ENCODE measurements at places on chromosomes 1 and 21.

DNA sequence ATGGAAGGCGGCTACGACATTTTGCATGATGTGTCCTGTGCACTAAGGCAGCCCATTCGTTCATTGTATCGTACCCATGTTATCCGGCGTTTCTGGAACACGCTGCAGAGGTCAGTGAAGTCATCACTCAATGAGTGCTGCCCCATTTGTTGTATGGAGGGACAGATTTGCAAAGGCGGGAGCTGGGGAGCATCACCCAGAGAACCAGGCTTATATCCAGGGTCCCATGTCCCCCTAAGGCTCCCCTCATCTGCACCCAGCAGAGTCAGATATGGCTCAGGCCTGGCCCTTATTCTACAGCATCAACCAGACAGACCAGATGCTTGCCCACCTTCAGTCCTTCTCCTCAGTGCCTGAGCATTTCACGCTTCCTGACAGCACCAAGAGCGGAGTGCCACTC lies 31.2 kb downstream of the SZT2 start:
- no peak for DNase-seq

GRCh38 chr1:58768971-58769808 lies 14.7 kb downstream of the JUN start:
- peak; percentile 86 for DNase-seq

- no peak for DNase-seq
Measured at GRCh38 chr1:213251972-213252371, 200.9 kb downstream of the RPS6KC1 start.

DNA sequence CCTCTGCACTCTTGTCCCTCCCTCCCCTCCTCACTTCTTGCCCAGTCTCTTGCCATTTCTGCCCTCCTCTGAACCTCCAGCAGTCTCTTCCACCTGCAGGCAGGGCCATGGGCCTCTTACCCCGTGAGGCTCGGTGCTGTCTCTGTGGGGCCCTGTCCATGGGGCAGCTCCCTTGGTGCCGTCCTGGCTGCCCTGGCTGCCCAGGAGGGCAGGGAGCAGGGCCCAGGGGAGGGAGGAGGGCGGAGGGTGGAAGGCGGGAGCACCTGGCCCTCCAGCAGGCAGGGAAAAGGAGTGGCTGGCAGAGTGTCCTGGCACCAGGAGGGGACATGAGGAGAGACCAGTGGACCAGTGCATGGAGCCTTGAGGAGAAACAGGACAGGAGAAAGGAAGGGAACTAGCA lies at the start of gene RORC:
TSS of gene RORC (minus strand) at position 198 of the 400 bp plus-strand sequence. CDS start at position 160, 38 bp downstream.
- peak; percentile 91 for DNase-seq

DNA sequence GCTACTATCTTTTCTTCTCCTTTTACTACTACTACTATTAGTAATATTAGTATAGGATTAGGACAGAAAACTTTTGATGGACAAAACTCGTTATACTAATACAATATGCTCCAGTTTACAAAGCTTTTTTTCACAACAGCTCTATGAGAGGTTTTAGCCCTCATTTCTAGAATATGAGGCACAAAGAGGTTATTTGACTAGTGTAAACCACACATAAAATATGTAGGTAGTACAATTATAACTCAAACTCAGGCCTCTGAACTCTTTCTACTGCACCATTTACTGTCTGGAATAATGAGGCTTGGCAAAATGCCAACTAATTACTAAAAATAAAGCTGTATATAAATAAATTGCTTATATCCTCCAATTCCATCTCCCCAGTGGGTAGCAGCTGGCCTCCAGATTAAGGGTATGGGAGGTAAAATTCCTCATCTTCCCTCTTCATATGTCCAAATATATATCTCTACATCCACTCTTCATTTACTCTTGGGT lies 99.9 kb downstream of the LYST start:
- no peak for DNase-seq

- no peak for DNase-seq
Measured at GRCh38 chr21:22421416-22422180, 1423.4 kb downstream of the NCAM2 start.

- DNase-seq = no peak
Measured at GRCh38 chr1:18716112-18716784, 85.6 kb downstream of the PAX7 start.

DNA sequence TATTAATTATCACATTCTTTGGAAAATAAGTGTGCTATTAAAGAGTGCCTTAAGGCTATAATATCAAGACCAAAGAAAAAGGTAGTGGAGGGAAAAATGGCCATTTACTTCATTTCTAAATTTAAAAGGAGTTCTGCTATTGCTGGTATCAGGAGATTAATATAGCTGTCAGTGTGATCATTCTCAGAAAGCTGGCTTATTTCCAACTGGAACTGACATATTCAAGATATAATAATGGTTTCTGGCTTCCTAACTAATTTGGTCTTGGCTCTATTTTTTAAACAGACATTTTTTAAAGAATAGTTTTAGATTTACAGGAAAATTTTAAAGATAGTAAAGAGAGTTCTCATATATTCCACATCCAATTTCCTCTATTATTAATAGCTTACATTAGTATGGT lies 42.0 kb downstream of the ZC3H11B start:
- DNase-seq = no peak

GRCh38 chr1:39270368-39270767 lies 65.9 kb downstream of the MACF1 start:
- no peak for DNase-seq

- DNase-seq = no peak
Measured at GRCh38 chr1:66438501-66438900, 95.5 kb upstream of the SGIP1 start.

DNA sequence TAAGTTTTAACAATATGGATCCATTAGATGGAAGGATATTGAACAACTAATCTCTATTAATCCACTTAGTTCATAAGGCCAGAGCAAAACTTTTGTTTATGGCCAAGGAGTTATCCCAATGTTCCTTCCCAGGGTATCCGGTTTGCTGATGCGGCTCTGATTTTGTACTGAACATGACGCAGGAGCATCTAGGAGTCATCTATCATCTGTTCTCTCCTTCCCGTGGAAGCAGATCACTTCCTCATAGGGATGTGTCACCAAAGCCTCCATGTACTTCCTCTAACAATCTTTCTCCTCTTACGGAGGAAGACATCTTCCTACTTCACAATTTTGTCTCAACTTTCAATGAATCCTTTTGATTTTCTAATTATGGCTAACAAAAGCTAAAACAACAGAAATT lies 206.6 kb downstream of the APP start:
- no peak for DNase-seq

GRCh38 chr1:51610637-51611036 lies 6.3 kb upstream of the OSBPL9 start:
- DNase-seq = no peak

DNA sequence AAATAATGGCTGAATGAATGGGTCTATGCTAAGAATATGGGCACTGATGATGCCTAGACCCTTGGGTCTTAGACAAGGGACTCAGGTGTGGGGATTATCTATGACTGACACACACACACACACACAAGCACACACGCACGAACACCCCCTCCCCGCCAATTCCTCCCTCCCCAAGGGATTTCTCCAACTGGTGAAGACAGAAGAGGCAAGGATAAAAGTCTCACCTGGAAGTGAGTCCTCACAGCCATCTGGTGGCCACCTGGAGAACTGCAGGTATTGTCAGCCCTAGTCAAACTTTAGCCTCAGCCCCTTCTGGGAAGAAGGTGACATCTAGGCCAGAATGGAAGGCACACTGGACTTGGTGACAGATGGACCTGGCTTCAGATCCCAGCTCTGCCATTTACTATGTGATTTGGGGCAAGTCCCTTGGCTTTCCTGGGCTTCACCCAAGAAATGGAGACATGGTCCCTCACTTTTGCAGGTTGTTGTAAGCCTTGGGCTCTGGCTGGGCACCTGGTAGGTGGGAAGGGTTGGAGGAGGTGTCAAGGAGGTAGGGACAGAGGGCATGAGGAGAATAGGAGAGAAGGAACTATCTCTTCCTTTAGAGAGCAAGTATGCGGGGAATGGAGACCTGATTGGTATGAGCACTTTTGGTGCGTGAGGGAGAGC lies 4.0 kb upstream of the GPR3 start:
- DNase-seq = peak; percentile 85

DNA sequence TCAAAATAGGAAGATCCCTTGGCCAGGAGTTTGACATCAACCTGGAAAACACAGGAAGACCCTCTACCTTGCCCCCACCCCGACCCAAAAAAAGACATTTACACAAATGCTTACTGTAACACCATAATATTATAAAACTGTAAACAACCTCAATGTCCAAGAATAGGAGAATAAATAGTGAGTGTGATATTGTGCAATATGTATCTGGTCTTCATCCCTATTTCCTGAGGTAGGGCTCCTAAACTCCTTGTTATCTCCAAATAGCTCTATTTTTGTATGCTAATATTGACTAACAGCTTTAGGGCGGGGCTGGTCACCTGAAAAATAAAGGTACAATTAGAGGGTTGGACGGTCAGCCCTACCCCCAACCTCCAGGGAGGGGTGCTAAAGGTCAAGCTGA lies 23.5 kb downstream of the RSBN1 start:
- DNase-seq = no peak

- DNase-seq = no peak
Measured at GRCh38 chr1:59751801-59752200, 62.9 kb upstream of the HOOK1 start.

GRCh38 chr1:89350298-89350697 lies 13.6 kb upstream of the GBP6 start:
- DNase-seq = no peak

GRCh38 chr1:93805027-93805610 lies 73.9 kb downstream of the DNTTIP2 start:
- DNase-seq = no peak

GRCh38 chr1:206834711-206835110 lies 30.7 kb upstream of the IL20 start:
- DNase-seq = no peak

DNA sequence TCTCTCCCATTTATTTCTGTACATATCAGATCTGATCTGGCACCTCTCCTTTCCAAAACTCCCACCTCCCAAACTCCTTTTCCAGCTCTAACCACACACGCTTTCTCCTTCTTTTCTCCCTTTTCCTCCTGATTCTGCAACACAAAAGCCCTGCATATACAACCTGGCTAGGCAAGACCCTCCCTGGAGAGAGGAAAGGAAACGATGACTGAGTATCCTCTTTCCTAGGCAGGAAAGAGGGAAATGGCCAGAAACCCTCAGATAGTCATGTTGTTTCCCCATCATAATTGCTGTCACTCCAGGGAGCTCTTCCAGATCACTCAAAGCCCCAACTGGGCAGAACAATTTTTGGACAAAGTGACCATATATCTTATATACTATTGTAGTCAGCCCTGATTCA lies 32.3 kb upstream of the PRELP start:
- DNase-seq = no peak

All from thyroid gland (tissue), 4 donors.